ENCODE measurements at places on chromosomes 1 and 21.

DNA sequence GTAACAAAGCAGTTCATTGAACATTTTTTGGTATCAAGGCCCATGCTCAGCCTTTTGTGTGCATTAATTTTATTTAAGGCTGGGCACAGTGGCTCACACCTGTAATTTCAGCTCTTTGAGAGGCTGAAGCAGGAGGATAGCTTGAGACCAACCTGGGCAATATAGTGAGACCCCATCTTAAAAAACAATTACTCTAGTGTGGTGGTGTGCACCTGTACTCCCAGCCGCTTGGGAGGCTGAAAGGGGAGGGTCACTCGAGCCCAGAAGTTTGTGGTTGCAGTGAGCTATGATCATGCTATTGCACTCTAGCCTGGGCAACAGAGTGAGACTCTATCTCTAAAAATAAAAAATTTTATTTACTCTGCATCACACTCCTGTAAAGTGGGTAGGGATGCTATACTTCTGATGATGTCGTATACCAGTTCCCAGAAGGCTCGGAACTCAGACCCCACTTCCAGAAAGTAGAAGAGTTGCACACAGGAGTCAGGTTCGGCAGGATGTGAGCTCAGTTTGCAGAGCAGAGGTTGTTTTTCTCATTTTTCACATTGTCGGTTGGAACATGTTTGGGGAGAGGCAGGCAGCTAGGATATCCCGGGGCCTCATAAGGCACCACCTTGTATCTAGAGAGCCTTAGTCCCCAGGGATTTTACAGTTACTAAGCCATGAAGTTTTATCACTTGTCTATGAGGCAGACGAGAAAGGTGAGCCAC lies 144.6 kb downstream of the GALNT2 start:
- DNase-seq, result no peak

- no peak for DNase-seq
Measured at GRCh38 chr1:199362996-199363395, 664.5 kb upstream of the NR5A2 start.

DNA sequence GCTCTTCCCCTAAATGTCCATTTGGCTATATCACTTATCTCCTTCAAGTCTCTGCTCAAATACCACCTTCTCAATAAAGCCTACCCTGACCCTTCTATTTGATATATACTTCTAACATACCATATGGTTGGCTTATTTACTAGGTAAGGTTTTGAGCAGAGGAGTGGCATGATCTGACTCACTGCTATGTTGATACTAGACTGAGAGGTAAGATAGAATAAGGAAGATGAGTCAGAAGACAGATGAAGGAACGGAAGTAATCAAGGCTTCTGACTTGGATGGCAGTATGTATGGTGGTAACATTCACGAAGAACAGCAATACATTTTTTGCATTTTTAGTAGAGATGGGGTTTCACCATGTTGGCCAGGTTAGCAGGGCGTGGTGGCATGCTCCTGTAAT lies 4.8 kb upstream of the HRNR start:
- no peak for DNase-seq

GRCh38 chr1:205335692-205336091 lies 14.1 kb upstream of the NUAK2 start:
- no peak for DNase-seq

- DNase-seq, result no peak
Measured at GRCh38 chr21:41779659-41780058, 12.8 kb upstream of the RIPK4 start.

DNA sequence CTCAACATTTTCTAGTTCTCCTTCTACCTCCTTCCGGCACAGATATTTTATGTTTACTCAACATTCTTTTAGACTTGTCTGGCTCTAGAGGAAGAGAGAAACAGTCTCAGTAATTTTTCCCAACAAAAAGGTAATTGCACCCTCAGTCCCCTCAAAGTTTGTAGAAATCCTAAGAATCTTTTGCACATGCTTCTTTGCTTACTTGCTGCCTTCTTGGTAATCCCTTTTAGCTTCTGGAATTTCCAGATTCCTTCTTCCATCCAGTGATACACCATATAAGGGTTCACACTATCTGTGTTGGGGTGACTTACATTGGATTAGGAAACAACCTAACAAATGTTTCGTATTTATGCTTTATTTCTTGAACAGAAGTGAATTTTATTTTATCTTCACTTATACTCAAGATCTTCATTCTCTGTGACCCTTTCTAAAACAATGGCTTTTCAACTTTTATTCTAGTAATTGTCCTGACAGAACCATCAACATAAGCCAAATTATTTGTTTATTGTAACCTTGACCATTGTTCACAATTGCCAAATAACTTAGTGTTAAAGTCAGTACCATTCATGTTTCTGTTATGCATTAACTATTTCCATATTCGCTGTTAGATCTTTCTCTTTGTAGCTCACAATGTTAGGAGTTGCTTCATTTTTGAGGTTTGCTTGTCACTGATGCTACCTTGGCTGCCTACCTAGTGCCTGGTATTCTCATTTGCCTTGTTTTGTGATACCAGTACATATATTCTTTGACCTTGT lies 238.1 kb downstream of the HMCN1 start:
- no peak for DNase-seq

- DNase-seq, result no peak
Measured at GRCh38 chr1:220827445-220828178, 40.9 kb downstream of the MTARC1 start.

- no peak for DNase-seq
Measured at GRCh38 chr1:116868385-116868784, 41.3 kb upstream of the PTGFRN start.

DNA sequence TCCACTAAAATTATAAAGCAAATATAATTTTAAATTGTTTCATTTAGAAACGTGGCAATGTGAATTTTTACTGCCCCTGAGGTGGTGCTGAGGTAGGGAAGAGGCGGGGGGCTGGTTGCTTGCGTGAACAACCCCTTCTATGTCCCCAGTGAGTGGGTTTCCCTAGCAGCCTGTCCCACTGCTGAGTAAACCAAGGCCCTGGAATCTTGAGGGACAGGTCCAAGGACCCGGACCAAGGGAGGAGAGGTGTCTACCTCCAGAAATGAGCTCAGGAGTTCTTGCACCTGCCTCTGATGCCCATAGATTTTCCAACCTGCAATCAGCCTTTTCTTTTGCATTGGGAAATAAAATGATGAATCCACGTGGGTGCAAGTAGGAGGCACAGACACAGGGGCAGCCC lies 649 bp upstream of the LDLRAD1 start:
- DNase-seq, result no peak

DNA sequence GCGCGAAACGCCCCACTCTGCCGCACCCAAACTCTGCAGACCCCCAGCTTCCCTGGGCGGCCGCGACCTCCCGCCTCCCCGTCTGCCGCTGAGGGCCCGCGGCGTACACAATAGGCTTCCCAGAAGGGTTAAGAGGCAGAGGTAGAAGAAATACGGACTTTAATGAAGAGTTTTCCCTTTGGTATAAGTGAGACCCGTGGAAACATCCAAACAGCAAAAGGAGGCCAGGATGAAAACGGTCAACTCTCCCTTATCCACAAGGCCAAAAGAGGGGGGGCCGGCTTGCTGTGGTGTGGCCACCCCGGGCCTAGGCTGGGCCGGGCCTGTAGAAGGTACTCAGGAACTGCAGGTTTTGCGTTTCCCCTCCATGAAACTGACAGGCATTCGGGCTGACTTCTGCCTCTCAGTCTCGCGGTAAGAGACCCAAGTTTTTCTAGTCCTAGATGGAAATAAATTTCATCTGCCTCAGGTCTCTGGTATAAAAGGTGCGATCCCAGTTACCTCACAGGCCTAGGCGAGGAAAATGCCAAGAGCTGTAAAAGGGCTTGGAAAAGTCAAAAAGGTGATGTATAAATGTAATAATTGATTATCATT lies 671 bp upstream of the PYGO2 start:
- DNase-seq, result no peak

DNA sequence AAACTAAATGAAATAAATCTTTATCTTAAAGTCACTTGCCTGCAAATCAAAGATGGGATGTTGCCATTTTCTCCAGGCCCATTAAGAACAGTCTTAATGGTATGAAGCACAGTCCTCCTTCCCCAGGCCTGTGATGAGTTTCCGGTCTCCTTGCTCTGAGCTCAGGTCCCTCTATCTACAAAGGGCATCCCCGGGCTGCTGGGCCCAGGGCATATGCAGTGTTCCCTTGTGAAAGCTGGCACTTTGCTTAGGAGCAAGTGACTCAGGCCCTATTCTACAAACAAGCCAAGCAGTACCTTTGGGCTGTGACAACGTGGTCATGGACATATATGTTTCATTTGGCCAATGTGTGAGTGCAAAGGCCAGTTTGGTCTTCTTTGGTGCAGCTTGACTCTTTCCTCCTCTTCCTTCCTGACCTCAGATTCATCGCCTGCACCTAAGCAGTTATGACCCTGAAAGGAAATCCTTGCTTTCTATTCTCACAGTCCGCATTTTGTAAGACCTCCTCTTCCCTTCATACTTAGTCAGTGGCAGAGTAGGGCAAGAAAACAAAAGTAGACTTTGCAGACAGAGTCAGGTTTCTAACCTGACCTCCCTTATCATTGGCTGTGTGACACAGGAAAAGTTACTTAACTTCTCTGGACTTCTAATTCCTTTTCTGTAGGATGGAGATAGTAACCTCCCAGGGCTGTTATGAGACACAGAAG lies 109.5 kb downstream of the ERG start:
- no peak for DNase-seq

- no peak for DNase-seq
Measured at GRCh38 chr1:67524143-67525052, 94.2 kb upstream of the SERBP1 start.

GRCh38 chr1:12384836-12385456 lies 155.1 kb downstream of the VPS13D start:
- no peak for DNase-seq

DNA sequence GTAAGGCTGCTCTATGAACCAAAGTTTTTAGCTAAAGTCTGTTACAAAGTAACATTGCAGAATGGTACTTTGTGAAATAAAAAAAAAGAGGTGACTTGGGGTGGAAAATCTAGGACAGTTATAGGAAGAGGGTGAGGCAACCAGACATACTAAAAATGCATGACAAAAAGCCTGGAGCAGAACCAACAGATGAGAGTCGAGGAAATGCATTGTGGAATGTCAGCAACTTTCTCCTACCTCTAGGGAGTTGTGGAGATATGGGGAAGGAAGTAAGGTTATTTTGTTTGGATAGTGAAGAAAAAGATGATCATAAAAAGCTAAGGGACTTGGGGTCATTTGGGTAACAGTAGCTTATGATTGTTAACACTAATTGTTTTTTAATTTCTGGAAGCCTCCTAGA lies 295.6 kb downstream of the S1PR1 start:
- no peak for DNase-seq

- no peak for DNase-seq
Measured at GRCh38 chr21:41442481-41443186, 16.6 kb downstream of the MX1 start.

- no peak for DNase-seq
Measured at GRCh38 chr1:206100226-206100815, 16.9 kb downstream of the AVPR1B start.

- DNase-seq, result no peak
Measured at GRCh38 chr1:56477164-56478111, 101.9 kb downstream of the PLPP3 start.

DNA sequence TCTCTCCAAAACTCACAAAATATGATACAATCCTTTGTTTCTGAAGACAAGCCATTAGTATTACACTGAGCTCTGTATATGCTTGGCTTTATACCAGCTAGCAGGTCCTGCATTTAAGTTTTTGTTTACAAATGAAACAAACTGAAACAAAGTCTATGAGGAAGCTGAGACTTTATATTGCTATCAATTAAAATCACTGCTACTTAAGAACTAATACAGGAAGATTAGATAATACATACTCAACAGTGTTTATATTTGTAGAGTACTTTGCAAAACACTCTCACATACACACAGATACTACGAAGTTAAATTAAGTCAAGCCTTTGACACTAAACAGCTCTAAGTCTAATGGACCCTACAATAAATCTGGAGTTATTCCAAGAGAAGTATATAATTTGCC lies 247.4 kb downstream of the CRB1 start:
- no peak for DNase-seq

DNA sequence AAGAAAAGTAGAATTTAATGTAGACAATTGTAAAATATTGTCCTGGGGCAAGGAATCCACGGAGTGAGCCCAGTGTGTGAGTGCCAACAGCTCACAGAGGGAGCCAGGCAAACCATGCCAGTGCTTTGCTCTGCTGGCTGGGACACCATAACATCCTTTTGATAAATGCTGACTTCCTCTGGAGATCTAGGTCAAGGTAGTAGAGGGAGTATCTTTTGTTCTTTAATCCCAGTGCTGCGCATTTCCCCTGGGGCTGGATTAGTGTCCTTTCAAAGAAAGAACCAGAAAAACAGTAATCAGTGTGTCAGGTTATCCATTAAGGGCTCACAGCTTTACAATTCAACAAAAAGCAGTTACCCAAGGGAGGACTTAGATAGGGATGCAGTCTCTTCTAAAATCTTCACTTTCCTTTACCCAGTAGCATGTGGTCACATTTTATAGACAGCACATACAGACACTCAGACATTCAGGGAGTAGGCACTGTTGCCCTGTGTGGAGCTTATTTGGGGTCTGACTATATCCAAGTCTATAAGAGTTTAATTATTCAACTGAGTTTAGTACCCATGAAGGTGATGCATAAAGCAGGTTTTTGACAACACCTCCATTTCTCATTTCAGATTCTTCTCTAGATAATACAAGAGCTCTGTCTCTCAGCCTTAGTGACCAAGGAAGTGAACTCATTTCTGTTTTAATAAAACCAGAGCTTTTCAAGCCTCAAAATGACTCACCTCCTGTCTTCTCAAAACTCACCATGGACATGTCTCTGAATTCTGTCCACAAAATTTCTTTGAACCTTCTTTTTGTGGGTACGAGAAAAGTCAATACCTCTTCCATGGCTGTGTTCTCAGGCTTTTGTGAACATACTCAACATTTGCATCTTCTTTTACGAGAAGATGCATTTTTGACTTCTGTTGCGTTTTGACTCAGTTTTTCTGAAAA lies 215.3 kb downstream of the BRINP2 start:
- no peak for DNase-seq

- no peak for DNase-seq
Measured at GRCh38 chr1:242208021-242208420, 209.1 kb upstream of the MAP1LC3C start.

DNA sequence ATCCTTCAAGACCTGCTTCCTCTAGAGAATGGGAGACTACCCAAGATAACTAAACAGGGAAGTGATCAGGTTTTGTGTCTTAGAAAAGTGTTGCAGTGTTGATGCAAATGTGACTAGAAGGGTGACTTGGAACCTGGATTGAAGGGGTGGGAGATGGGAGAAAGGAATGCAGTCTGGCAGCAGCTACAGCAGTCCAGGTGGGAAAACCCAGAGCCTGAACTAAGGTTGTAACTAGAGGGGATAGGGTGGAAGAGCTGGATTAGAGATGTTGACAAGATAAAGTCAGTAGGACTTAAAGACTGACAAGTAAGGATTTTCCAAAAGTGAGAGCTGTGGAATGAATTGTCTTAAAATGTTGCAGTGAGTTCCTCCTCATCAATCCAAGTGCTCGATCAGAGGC lies 7.1 kb upstream of the SHISA4 start:
- no peak for DNase-seq

GRCh38 chr21:34337741-34338140 lies 26.1 kb upstream of the KCNE2 start:
- DNase-seq, result no peak

DNA sequence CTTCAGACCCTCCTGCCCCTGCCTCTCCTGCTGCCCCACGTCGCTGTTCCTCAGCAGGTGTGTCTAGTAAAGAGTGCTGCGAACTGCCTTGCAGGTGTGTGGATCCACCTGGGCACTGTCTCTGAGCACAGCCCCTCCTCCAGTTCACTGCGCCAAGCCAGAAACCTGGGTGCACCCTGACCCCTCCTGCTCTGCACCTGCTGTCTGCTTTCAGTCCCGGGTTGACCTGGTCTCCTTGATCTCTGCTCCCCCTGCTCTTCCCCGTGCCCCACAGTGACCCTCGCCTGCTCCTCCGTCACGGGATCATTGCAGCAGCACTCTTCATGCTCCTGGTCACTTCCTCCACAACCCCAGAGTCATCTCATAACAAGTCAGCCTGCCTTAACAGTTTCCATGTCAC lies 6.5 kb downstream of the A3GALT2 start:
- no peak for DNase-seq
